Muscle of back (tissue), 13 donors: ENCODE measurements at places on chromosomes 1 and 21.
A peak's percentile ranks its signal among the peaks of the same experiment; 100 is the strongest.

GRCh38 chr1:68210027-68210426 lies 22.3 kb downstream of the WLS start:
- DNase-seq = no peak

GRCh38 chr1:65417729-65418128 lies 2.7 kb upstream of the LEPR start:
- no peak for DNase-seq

DNA sequence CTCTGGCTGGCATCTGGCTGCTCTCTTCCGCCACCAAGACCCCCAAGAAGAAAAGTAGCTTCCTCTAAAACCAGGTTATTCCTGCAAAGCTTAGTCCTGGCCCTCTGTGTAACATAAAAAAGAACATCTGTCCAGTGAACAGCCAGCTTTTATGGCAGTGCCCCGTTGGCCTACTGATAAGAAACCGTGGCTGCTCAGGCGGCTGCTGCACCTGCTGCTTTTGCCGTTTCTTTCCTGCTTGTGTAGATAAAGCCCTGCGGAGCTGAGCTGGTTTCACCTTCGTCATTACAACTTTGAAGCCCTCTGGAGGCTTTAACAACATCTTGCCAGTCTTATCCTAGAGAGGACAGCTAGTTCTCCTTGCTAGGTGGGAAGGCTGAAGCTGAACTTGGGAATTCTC lies 20.5 kb downstream of the ELAPOR1 start:
- no peak for DNase-seq

GRCh38 chr21:16378525-16378924 lies 648.7 kb downstream of the USP25 start:
- peak; percentile 49 for DNase-seq

DNA sequence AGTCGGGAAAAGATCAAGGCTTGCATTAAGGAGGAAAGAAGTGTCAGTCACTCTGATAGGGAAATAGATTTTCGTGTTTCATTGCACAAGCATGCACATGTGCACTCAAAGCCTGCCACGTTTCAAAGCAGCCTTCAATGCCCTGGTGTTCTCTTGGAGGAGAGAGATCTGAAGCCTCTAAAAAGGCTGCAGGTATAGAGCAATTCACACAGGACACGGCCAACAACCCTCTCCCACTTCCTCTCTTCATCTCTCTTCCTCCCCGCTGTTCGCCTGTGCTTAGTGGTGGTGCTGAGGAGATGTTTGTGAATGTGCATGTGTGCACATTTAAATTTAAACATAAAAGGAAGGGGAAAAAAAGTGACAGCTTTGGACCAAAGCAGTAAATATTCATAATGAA lies 117.7 kb downstream of the NUF2 start:
- no peak for DNase-seq

- peak; percentile 40 for DNase-seq
These were observed 16.5 kb upstream of the PKP1 start for GRCh38 chr1:201266774-201267173.

- no peak for DNase-seq
These were observed 4.3 kb downstream of the ADAMTSL4 start for GRCh38 chr1:150553392-150554085.

DNA sequence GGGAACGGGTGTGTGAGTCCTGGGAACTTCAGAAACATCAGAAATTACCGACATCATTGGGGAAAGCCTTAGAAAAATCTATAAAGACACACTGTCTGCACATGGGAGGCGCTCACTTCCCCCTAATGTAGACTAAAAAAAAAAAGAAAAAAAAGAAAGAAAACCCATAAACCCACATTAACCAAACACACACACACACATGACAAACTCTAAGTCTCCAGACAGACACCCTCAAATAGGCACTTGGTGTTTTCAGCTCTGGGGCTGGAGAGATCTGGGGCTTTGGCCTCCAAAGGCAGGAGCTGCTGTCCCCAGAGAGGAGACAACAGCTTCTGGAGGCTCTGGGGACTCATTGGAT lies 13.2 kb upstream of the SDHB start:
- DNase-seq = no peak

- DNase-seq = no peak
These were observed 30.1 kb downstream of the TOMM20 start for GRCh38 chr1:235098547-235098946.

- DNase-seq = no peak
These were observed 7.7 kb upstream of the INAVA start for GRCh38 chr1:200887036-200887435.

DNA sequence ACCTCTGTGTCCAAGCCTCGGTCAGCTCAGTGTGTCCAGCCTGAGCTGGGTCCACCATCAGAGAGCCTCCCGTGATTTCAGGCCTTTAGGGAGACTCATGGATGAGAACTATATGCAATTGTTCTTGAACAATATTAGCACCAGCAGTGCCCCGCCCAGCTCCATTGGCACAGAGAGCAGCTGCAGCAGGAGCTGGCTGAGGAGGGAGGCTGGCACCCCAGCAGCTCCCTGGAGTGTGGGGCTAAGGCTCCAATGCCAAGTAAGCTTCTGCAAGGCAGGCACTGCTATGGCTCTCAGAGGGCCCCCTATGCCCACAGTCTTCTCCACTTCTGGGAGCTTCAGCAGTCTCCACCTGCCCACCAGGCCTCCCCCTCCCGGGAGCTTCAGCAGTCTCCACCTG lies 593.3 kb downstream of the MATN1 start:
- no peak for DNase-seq

DNA sequence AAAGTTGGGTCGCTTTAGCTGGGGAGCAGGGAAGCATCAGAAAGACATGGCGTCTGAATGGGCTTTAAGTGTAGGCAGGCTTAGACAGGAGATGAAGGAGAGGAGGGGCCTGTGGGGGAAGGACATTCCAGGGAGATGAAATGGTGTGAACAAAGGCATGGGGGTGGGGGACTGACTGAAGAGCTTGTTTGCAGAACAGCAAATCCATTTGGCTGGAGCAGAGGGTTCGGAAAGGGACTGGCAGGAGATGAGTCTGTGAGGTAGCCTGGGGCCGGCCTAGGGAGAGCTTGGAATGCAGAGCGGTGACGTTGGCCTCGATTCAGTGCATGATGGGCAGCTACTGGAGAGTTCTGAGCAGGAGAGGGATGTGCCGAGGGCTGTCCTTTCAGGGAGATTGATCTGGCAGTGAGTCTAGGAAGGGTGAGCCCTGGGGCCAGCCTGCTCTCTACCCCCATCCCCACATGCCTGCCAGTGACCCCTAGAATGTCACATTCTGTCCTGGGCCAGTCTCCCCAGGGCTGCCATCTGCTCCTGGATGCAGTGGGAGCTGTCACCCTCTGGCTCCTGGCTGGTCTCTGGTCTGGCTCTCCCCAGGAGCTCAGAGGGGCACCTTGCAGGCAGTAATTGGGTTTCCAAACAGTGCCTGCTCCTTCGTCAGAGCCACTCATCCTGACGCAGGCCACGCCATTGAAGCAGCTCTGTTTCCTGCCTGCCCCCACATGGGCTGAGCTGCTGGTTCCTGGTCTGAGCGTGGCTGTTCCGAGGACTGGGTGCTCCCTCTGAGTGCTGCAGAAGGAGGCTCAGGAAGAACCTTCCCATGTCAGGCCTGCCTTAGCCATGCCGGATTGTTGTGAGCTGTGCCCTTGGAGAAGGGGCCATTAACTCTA lies 22.3 kb upstream of the TMEM222 start:
- peak; percentile 91 for DNase-seq

- no peak for DNase-seq
These were observed 184.9 kb downstream of the NCAM2 start for GRCh38 chr21:21183092-21183491.

DNA sequence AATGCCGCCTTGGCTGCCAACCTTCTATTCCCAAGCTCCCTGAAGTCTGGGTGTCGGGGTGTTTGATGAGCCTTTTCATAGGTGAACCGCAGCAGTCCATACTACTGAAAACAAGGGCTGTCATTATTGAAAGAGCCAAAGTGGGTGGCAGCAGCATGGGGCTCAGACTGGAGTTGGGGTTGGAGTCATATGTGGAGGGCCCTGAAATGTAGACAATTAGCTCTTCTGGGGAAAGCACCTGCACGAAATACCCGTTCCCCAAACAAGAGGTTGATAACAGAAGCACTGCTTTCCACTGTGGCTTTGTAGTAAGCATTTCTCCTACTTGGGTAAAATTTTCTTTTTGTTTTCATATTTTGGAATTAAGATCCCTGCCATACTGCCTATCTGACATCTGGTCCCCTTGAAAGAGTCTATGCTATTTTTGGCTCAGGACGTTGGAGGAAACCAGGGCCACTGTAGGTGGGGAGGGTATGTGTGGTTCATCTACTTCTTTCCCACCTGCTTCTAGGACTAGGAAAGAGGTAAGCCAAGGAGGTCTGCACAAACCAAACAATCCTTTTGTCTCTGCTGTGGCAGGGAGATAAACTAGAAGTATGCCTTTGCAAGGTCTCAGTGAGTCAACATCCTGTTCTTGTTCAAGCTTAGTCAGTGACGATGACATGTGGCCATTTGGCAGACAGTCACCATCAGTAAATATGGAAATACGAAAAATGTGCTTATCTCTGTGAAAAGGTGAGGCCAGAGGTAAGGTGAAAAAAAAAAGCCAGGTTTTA lies 197.0 kb upstream of the UBE2U start:
- DNase-seq = no peak

- no peak for DNase-seq
These were observed 16.6 kb downstream of the AK4 start for GRCh38 chr1:65164633-65165032.

DNA sequence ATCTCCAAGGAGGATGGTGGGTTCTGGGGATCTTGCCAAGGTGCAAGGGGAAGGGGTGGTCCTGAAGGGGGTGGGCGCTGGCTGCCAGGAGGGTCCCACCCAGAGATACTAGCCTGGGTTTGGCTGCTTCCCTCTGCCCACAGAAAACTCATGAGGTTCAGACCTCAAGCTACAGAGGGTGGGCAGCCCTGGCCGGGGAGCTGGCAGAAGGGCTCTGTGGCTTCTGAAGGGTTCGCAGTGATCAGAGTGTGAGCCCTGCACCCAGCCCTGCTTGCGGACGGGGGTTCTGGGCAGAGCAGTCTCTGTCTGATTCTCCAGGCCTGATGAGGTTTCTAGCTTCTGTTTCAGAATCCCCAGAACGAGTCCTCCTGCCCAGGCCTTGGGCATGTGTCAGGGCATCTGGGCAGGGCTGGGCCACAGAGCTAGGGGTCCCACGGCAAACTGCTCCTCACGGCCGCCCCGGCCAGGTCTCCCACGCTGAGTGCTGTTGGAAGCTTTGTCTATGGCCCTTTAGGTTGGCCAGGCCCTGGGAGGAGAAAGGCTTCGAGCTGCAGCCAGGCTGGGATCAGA lies 635 bp upstream of the MMEL1 start:
- DNase-seq = no peak

DNA sequence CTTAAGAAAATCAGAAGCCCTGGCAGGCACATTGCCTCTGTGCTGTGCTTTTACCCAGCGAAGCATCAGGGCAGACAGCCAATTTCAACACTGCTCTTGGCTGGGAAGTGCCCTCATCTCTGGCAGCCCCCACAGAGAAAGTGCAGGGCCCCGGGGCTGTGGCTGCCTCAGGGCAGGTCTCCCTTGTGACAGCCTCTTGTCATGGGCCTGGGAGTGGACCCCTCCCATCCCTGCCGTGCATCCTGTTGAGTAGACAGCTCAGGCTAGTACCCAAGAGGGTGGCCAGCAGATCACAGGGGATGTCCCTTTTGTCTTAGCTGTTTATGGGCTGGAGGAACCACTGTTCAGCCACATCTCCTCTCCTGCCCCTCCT lies 23.3 kb downstream of the TTC34 start:
- DNase-seq = no peak

GRCh38 chr1:197320991-197321531 lies 53.0 kb downstream of the CRB1 start:
- DNase-seq = no peak

DNA sequence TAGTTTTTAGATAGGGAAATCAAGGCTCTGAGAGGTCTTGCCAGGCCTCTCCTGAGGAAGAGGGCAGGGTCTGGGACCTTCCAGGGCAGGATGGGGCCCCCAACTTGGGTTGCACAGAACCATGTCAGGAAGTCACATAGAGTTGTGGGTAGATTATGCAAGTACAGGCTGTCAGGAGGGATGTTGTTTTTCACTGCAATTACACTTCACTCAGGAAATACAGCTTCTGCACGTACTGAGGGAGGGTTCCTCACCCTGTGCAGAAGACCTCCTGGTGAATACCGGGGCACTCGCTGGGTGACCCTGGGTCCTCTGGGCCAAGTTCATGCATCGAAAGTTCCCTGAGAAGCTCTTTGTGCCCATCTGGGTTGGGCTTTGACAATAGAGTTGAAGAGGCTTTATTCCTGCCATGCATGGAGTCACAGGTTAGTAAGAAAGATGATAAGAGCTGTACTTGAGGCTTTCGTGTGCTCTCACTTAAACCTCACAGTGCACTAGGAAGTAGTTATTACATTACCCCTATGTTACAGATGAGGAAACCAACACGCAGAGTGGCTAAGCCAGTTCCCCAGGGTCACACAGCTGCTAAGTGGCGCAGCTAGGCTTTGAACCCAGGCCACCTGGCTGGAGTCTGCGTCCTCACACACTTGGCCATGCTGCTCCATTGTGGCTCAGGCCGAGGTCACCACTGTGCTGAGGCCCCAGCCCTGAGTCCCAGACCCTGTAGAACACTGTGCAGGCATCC lies 16.2 kb upstream of the TNFRSF1B start:
- no peak for DNase-seq

- no peak for DNase-seq
These were observed 31.2 kb upstream of the CFAP126 start for GRCh38 chr1:161398900-161399256.

- DNase-seq = no peak
These were observed 39.8 kb downstream of the ASTN1 start for GRCh38 chr1:177124577-177125278.

- DNase-seq = no peak
These were observed 58.4 kb upstream of the IGSF21 start for GRCh38 chr1:18049228-18049627.

- DNase-seq = no peak
These were observed 20.1 kb downstream of the GALNT2 start for GRCh38 chr1:230087028-230087716.

DNA sequence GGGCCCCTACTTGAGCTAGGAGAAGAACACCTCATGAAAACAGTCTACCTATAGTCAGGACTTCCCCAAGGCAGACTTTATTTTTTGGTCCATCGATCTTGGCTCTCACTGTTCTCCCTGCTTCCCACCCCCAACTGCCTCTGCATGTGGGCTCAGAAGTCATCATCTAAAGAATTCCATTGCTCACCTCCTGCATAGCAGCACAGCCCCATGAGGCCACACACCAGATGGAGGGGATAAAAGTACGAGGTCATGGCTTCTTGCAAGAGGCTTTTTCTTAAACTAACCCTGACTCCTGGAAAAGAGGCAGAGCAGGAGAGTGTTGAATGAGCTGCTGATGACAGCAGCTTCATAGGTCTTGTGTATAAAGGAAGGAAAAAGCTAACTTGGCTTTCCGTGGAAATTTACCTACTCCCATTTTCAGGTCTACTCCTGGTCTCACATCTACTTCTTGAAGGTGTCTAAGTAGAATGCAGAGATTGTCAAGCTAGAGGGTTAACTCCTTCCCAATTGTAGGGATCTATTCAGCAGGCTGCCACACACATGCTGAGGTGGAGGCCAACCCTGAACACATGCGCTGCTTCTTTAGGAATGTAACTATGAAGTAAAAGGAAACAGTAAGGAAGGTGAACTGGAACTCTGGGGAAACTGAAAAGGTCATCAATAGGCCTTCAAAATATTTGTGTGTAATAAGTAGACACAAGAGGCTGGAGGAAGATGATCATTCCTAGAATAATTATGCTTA lies 18.7 kb downstream of the WNT2B start:
- no peak for DNase-seq

- no peak for DNase-seq
These were observed 40.2 kb downstream of the FASLG start for GRCh38 chr1:172699111-172699510.
